ENCODE measurements at places on chromosomes 16 and 17.

DNA sequence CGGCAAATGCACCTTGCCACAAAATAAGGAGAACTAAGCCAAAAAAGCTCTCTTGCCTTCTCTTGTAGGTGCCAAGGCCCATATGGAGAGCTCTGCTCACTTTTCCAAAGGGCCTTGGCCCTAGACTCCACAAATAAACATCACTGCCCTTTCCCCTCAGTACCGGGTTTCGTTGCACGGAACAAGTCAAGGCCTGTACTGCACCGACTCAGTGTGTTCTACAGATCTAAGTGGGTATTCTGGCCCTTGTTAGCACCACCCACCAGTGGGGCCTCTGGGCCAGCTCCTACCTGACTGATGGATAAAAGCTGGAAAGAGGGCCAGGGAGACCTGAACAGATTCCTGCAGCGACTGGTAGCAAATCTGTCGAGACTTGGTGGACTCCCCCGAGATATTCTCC lies 43.7 kb upstream of the GSG1L start:
- no peak for DNase-seq

DNA sequence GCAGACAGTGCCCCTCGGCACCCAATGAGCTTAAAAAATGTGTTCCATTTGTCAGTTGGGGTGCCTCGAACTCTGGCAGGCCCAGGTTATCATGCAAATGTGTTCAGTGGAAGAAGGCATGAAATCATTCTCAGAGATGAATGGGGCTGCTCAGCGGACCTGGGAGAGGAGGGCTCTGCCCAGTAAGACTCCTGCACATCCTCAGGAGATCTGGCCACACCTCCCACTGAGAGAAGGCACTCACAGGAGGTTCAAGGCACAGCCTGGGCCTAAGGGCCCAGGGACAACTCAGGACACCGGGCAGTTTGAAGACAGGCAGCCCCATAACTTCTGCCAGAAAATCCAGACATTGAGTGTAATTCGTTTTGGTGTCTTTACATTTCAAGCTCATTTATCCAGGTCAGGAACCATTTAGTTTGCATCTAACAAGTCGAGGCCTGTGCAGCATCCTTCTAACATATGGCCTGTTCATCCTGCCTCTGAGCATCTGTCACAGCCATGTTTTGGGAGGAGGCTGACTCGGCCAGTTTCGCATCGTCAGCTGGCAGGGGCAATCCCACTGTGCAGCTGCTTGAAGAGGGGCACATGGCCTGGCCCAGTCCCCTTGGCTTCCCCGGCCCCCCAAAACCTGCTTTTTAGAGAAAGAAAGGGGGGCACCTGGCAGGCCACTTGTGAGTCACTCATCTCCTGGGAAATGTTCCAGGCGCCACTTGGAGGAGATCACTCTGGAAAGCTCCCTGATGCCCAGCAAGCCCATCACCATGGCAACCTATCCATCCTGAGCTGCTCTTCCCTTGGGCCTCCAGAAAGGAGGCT lies 31.2 kb upstream of the BCAR1 start:
- DNase-seq, result no peak

DNA sequence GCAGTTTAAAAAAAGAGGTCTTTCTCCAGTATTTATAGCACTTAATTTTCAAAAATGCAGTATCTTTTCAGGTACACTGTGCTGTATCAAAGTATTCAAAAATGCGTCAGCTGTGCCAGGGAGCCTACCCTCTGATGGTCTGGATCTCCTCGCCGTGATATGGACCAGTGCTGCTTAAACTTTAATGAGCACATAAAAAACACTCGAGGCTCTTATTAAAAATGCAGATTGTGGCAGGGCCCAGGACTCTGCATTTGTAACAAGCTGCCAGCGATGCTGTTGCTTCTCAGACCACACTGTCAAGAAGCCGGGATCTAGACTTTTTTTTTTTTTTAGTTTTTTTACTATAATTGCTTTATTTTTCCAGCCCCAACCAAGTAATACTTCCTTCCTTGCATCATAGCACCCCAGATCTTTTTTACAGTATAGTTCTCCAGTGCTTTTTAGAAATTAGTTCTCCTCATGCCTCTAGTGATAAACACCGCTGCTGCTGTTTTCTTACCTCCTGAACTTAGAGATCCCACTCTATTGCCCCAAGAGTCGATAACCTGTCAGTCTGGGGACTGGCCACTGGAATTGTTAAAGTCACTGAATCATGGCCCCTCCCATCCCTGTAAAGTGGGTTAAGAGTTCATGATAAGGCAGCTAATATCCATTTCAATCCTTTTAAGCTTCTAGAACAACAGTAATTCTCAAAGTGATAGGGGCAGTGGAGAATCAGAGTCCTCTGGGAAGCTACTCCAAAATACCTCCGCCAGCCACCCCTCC lies 1.6 kb upstream of the SMARCD2 start:
- no peak for DNase-seq

GRCh38 chr17:45200701-45201100 lies 21.0 kb upstream of the FMNL1 start:
- DNase-seq, result no peak

- no peak for DNase-seq
Measured at GRCh38 chr17:48540213-48540612, 4.7 kb downstream of the HOXB2 start.

- no peak for DNase-seq
Measured at GRCh38 chr17:14321476-14321949, 20.6 kb downstream of the HS3ST3B1 start.

DNA sequence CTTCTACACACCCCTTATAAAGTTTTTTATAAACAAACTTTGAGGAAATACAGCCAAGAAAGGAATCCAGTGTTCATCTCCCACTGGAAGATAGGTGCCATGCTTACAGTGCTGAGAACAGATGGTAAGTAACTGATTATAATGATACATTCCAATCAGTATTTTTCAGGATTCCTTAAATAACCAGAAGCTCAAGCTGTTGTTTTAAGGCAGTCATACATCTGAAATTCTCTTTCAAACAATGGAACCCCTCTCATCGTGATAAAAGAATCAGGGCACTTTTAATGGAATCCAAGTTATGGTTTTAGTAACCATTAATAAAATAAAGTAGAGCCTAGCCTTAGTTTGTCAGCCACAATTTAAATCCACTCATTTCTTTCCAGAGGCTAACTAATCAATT lies 56.1 kb upstream of the STAC2 start:
- DNase-seq, result no peak

DNA sequence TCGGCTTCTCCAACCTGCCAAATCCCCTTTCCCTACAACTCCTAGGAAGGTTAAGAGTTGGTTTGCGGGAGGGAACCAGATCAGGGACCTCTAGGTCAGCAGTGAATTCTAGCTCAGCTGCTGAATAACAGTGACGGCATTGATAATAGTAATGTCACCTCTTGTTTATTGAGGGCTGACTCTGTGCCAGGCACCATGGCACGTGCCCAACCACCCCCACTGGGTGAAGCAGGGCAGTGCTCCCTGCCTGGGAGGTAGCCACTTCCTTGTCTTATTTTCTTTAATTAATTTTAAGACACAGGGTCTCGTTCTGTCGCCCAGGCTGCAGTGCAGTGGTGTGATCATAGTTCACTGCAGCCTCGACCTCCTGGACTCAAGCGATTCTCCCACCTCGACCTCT lies 5.5 kb upstream of the PPL start:
- DNase-seq, result no peak

GRCh38 chr17:75518201-75518600 lies 1.9 kb downstream of the TSEN54 start:
- no peak for DNase-seq

- DNase-seq, result no peak
Measured at GRCh38 chr16:75837264-75837663, 111.0 kb upstream of the CPHXL start.

- DNase-seq, result no peak
Measured at GRCh38 chr16:50259334-50260205, 6.8 kb upstream of the ADCY7 start.

GRCh38 chr16:65309354-65309753 lies 187.5 kb upstream of the CDH11 start:
- no peak for DNase-seq

- DNase-seq, result peak; percentile 9
Measured at GRCh38 chr17:20116683-20117309, 107.6 kb downstream of the SPECC1 start.

- DNase-seq, result no peak
Measured at GRCh38 chr17:81492202-81492601, 20.4 kb downstream of the ACTG1 start.

GRCh38 chr17:7095625-7096024 lies 15.6 kb upstream of the CLEC10A start:
- no peak for DNase-seq

GRCh38 chr17:51745993-51746392 lies 412.5 kb downstream of the CA10 start:
- no peak for DNase-seq

- no peak for DNase-seq
Measured at GRCh38 chr17:79930062-79930876, 91.0 kb upstream of the CBX4 start.

All from stimulated activated CD8-positive, alpha-beta memory T cell treated with anti-CD3 and anti-CD28 coated beads, Interleukin-4, amount 100 ng/mL, for 1 hour (primary cell).